Anterior cingulate cortex (tissue), 58 donors: ENCODE measurements at places on chromosomes 3 and 15.

DNA sequence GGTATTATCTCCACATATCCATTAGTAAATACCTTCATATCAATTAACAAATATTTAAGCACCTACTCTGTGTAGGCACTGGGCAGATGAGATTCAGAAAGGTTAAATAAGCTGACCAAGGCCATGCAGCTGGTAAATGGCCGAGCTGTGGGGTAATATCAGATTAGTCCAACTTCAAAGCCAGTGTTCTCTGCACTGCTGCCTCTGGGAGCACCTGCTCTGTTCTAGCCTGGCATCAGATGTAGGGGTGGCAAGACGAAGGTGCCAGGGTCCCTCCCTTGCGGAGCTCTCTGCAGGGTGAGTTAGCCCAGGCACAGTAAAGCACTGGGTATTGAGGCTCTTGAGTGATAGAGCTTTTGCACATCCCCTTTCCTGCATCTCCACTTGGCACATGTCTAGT is 5.5 kb downstream of the TATDN2 start:
- no peak for DNase-seq

DNA sequence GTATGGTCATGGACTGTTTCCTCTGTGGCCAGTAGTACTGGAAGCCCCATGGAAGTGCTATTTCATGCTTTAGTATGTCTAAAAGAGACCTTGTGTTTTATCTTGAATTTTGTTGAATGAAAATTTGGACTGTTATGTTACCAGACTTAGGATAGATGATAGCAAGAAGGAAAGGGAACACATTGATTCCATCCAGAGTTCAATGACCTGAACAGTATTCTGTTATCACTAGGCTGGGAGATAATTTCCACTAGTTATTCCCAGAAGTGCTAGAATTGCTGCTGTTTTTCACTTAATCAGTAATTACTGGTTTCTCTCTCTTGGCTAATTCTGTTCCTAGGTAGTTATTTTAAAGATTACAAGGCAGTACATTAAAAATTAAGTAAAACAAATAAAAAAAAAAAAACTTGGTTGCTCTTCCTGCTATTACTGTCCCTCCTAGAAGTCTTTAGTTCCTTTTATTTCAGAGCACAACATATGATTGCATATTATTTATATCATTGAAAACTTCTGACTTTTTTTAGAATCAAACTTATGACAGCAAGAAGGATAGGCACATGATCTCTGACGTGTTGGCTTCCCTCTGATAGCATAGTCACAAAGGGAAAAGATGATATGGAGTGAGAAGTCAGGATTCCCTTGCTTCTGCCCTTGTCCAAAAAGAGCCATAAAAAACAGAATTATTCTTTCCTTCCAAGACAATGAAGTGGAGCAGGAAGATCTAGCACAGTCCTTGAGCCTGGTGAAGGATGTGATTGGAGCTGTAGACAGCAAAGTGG is 72.2 kb downstream of the KLHL25 start:
- no peak for DNase-seq

DNA sequence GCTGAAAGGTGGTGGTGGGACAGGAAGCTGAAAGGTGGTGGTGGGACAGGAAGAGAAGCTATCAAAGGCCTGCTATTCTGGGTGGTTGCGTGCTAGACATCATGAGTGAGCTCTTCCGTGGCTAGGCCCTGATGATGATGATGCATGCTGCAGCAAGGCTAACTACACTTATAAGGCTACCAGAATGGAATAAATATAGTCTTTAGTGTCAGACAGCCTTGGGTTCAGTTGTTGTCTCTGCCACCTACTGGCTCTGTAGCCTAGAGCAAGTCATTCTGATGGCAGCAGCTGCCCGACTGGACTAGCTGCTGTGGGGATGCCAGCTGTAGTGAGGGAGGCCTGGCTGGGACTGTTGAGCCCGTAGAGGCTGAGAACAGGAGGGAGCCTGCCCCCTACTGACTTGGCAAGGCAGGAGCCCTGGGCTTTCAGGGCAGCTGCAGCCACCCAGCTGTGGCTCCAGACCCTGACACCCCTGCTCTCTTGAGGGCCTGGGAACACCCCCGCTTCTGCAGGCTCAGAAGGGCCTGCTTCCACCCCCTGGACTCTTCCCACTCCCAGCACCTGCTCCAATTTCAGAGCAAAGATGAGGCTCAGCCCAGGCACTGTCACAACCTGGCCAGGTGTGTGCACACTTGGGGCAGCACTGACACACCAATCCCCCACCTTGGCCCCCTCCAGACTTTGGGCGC is 21.4 kb upstream of the ZBED2 start:
- no peak for DNase-seq

- DNase-seq: no peak
These were observed 78.5 kb downstream of the GHSR start for GRCh38 chr3:172369590-172370259.

- peak; percentile 19 for DNase-seq
These were observed at the start of gene MYO5C for GRCh38 chr15:52295421-52296001. TSS of gene MYO5C (minus strand) at chr15:52295804. CDS start at chr15:52295636, 168 bp downstream.

- no peak for DNase-seq
These were observed 9.6 kb upstream of the FAM174B start for GRCh38 chr15:92665100-92665555.

DNA sequence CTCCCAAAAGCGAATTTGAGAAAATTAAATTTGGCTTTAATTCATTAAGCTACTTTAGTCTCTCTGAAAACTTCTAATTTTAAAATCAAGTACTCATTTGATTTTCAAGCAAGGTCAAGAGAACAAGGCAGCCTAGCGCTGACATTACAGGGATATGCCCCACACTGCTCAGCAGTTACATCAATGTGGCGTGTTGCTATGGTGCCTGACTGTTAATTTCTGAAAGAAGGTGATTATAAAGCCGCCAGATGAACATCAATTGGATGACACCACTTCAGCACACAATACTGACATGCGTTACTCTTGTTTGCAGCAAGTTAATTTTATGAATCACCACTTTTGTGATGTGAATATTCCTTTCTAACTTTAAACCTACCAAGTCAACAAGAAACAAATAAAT is 284.4 kb downstream of the FOXP1 start:
- DNase-seq: no peak

- DNase-seq: no peak
These were observed 58.6 kb downstream of the TMEM212 start for GRCh38 chr3:171901615-171902312.

DNA sequence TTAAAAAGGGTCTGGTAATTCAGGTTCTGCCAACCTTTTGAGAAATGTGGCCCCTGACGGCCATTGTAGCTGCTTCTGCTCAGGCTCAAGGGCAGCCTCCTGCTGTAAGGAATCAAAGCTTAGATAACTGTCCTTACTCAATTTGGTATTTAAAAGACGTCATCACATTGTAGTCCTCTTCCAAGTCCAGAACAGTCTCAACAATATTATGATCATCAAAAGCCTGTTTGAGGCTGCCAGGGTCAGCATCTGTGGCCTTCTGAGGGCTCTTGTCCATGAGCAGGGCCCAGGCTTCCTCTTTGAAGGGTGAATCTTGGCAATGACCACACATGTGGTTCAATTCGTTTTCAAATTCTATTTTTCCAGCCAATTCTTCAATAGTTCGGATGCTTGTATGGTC is 6.0 kb downstream of the C3orf62 start:
- no peak for DNase-seq

- DNase-seq: peak; percentile 22
These were observed 57.5 kb upstream of the HACD2 start for GRCh38 chr3:123642182-123642956.

GRCh38 chr3:43779850-43780249 is 89.1 kb downstream of the ABHD5 start:
- no peak for DNase-seq

DNA sequence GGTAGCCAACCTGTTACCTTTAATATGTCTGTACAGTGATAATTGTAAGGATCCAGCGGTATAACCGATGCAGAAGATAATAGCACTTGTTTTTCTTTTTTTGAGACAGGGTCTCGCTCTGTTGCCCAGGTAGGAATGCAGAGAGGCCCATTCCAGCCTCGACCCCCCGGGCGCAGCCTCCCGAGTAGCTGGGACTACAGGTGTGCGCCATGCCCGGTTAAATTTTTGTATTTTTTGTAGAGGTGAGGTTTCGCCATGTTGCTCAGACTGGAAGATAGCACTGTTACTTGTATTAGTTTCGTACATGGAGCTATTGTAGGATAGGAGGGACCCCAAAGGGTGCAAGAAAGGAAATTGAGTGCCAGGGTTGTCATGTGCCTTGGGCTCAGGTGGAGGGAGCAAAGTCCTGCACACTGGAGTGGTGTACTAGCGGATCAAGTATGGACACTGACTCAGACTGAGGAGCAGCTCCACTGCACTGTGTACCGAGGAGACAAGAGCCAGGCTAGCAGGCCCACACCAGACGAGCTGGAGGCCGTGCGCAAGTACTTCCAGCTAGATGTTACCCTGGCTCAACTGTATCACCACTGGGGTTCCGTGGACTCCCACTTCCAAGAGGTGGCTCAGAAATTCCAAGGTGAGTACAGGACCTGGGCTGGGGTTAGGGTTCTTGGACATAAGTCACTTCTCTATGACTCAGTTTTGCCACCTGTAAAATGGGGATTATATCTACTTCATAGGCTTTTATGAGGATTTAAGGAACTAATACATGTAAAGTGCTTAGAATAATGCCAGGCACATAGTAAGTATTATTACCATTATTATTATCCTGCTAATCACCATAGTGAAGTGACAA is 1.0 kb downstream of the OGG1 start:
- no peak for DNase-seq

DNA sequence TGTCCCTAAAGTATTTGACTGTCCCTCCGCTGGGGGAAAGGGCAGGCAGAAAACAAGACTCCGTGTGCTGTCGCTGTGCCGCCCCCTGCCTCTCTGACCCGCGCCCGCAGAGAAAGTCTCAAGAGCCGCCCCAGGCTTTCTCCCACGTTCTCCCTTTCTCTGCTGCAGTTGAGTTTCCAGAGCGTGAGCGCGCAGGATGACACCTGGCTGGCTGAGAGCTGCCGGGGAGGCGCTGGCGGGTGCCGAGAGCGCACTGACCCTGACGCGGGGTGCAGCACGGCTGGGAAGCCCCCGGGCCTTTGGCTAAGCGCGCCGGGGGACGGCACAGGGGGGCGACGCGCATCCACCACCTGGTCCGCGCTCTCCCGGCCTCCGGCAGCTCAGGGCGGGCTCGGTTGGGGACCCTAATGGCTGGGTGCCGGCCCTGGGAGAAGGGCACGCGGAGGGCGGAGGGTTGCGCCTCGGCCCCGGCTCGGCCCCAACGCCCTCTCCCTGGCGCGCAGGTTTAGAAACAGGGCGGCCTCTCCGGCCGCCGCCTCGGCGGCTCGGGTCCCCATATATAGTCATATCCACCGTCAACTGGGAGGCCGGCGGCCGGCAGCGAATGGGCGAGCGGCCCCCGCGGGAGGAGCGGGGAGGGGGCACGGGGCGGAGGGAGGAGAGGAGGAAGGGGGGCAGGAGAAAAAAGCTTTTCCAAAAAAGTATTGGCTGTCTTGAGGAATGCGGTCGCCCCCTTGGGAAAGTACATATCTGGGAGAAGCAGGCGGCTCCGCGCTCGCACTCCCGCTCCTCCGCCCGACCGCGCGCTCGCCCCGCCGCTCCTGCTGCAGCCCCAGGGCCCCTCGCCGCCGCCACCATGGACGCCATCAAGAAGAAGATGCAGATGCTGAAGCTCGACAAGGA is at the start of gene TPM1:
Gene TPM1, plus strand, starts transcription at position 774 of the 903 bp plus-strand sequence. Its CDS starts 83 bp downstream, at position 857.
- no peak for DNase-seq

DNA sequence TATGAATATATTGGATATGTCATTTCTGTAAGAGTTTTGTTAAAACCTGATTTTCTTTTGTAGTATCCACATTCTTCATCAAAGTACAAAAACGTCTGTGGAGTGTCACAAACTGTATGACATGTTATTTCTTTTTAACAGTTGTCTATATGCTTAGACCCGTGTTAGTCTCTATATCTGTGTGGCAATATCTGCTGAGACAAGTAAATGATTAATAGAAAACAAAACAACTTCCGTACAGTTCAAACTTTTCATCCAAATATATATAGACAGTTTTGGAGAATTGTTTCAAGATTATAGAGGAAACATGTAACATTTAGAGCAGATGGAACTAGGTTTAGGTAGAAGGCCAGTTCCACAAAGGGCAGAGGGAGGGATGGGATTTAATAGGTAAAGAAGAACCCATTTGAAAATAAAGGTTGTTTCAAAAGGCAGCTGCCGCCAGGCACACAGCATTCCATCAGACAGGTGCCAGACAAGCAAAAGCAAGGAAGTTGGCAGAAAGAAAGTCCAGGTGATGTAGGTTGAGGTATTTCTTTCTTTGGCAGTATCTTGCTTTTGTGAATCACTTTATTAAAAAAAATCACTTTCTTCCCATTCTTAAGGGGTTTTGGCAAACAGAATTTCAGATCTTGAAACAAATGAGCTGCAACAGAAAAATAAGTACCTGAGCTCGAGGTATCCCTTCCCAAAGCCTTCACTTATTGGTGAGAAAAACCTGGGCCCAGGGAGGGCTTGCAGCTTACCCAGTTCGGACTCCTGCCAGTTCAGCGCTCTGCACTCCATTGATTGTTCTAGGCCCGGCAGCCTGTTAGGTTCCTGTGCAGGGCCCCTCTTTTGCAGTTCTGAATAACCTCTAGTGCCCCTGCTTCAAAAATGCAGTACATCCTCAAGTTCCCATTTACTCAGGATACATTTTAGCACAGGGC is 49.0 kb downstream of the LRRN1 start:
- no peak for DNase-seq

GRCh38 chr15:46301291-46301690 is 666.5 kb downstream of the SQOR start:
- DNase-seq: no peak

GRCh38 chr15:101641894-101642293 is 10.3 kb downstream of the TM2D3 start:
- no peak for DNase-seq

- no peak for DNase-seq
These were observed 40.1 kb downstream of the TRIM42 start for GRCh38 chr3:140717921-140718320.

- no peak for DNase-seq
These were observed 3.8 kb downstream of the TCTA start for GRCh38 chr3:49415931-49416601.

GRCh38 chr3:12436514-12437220 is 47.6 kb upstream of the TSEN2 start:
- DNase-seq: no peak

DNA sequence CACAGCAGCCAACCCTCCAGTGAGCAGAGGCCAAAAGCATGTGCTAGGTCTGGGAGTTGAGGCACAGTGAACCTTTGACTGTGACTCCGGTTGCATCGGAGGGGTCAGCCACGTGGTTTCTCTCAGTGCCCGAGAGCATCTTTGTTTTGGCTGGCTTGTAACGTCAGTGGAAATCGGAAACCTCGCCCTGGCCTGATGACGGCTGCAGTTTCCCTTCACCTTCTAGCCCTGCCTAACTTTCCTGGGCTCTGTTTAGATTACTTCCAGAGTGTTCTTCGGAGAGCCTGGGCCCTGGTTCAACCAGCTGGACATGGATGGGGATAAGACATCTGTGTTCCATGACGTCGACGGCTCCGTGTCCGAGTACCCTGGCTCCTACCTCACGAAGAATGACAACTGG is 56.6 kb downstream of the MESD start:
- DNase-seq: no peak

DNA sequence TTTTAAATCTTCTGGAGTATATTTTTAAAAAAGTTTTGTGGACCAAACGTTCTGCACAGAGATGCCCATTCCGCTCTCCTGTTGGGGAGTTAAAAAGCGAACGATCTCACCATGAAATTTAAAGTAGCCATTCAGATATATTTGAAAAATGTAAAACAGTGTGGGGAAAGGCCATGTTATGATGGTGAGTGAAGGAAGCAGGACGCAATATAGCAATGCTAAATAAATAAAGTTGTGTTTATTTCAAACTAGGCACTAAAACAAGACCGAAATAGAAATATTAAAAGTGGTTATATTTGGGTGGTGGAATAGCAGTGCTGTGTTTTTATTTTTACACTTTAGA is 327 bp upstream of the CCDC13 start:
- no peak for DNase-seq
